AML-193 (cell line): ENCODE measurements at places on chromosomes 2 and 18.

DNA sequence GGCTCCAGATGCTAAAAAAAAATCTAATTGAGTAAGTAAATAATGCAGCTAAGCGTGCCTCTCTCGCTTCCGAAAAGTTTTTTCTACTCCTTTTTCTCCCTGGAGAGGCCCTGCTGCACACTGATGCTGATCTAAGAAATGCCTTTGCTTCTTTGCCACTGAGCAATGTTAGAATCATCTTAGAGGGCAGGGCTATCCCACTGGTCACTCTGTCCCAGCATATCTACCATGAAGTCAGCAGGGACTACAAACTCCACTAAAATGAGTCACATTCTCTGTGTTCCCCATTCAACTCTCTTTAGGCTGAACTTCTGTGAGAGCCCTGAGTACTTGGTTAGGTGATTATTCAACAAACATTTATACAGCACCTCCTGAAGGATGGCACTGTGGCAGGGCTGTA is 127.6 kb upstream of the LYPD1 start:
- no peak for DNase-seq

DNA sequence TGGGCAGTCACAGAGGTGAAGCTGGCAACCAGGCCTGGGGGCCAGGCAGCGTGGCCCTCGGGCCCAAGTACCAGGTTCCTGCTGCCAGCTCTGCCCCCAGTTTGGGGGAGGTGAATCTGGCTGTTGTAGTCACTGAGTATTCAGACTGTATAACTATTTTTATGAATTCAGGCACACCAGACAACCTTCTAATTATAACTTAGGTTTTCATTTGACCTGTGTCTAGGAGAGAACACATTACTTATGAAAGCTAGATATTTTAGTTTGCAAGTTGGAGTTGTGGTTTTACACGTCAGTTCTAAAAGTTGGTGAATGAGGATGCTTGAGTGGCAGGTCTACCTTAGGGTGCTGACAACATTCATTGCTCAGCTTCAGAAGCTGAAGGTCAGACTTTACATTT is 71.7 kb downstream of the LIMS1 start:
- DNase-seq, result no peak

- DNase-seq, result no peak
Measured at GRCh38 chr2:96113367-96113677, 3.0 kb downstream of the ADRA2B start.

GRCh38 chr2:212736385-212736726 is 197.8 kb upstream of the ERBB4 start:
- DNase-seq, result no peak

DNA sequence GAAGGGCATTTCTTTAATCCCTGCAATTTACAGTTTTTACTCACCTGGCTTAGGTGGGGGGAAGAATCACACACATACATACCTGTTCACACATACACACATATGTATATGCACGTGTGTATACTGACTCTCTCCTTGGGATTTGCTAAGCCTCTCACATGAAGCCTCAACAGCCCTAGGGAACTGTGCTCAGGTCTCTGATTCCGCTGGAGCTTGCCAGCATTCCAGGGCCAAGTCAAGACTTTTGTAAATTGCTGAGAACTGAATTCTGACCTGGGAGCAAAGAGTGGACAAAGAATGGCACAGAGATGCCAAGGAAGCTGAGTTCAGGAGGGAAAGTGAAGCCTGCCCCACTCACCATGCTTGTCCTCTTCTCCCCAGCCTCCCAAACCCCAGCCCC is 177.3 kb downstream of the TMEM247 start:
- DNase-seq, result no peak

DNA sequence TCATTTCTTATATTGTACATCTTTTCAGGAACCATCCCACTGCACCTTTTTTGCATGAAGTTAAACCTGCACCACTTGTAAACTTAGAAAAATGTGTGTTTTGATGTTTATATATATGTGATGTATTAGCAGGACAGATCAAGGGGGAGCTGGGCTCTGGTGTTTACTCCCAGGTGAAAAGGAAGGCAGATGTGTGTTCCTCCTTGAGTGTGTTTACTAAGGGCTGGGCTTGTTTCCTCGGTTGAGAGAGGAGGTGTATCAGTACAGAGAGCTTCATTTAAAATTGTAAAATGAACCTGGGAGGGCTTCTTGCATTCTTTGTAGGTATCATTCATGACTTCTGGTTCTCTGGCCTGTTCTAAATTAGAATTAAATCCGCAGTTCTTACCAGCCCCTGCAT is 14.8 kb downstream of the LPIN1 start:
- no peak for DNase-seq

DNA sequence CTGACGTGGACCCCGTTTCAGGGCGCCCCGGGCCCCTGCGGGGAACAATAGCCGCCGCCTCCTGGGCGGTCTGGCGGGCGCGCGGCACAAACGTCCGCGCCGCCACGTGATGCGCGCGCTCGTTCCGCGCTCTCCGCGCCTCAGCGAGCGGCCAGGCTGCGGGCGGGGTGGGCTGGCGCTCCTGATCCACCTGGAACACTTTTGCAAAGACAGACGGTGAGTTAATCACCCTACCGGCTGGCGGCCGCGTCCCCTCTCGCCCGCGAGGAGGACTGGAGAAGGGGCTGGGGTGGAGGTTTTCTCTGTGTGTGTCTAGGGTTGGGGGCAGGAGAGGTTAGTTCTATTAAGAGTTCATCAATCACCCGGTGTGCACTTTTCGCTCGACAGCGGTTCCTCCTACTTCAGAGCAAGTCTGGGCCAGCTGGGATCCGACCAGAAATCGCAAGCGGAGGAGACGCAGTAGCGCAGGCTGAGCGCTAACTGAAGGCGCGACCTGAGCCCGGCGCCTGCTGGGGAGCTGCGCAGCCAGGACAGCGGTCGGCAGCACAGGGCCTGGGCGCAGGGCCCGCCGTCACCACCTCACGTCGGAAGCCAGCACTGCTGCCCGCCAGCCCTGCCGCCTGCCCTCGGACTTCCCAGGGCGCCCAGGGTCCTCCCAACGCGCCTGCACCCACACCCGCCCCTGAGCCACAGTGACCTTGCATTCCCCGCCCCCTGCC is 10.3 kb upstream of the HOXD1 start:
- DNase-seq, result no peak

DNA sequence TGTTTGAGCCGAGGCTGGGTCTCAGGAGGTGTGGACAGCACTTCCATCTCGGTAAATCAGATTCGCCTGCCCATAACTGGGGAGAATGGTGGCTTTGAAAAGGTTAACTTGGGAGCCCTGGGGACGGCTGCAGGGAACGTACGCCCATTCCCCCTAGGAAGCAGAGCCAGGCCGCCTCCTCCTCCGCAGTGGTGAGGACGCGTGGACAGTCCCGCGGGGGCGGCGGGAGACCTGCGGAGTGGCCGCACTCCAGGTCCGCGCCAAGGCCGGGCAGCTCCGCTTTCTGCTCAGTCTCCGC is 845 bp upstream of the MYCN start:
- DNase-seq, result no peak
